ENCODE measurements at places on chromosomes 4 and X. TPM values are rescaled to one million over a fixed set of nuclear protein-coding genes. Genes with fewer than 3 reads are reported as not detected.
A peak's percentile ranks its signal among the peaks of the same experiment; 100 is the strongest.

The EPGN gene
- 1.2 TPM for total RNA-seq

The RAI2 gene
- under 0.01 TPM for total RNA-seq

The TRPC3 gene
- 0.29 TPM for total RNA-seq

The FANCB gene
- total RNA-seq, result 3.8 TPM

The KLB gene
- not detected for total RNA-seq

The GPR143 gene
- total RNA-seq, result not detected

The HELT gene
- not detected for total RNA-seq

The MAGEA4 gene
- not detected for total RNA-seq

The DTHD1 gene
- not detected for total RNA-seq

DNA sequence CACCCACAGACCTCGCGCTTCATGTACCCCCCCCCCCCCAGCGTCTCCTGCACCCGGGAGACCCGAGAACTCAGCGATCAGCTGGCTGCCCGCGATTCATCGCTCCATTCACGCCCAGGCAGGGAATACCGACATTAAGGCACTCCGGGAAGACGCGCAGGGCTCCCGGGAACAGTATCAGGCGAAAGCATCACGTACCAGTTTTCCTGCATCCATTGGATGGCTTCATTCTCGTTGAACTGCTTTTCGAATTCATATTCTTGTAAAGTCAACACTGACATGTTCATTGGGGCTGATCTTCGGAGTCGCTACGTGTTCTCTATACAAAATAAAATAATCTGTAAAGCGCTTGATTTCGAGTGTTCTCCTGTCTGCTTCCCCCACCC lies 373 bp downstream of the ELOVL6 start:
- H3K27ac ChIP-seq, result peak overlapping the region; percentile 72
- H3K4me3 ChIP-seq, result peak overlapping the region; percentile 95
- no peaks in the 10 kb centered on the region for H3K27me3 ChIP-seq
- H3K36me3 ChIP-seq, result peaks cover 5% of the 10 kb centered on the region
- peak; percentile 86 for DNase-seq

DNA sequence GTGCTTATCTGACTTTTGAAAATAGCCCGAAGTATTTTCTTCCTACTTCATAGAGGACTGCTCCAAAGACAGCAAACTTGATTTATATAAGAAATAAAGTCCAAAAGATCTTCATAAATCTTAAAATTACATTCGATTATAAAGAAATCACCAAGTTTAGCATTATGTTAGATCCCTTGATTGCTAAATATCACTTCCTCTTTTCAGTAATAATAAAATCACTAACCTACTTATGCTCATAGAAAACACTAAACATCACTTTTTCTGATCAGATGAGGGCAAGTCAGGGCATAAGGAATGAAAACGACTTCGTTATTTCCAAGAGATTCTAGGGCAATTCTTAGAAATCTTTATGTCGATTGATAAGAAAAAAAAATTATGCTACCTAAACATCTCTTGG lies 32.0 kb downstream of the DYNLT3 start:
- H3K4me1 ChIP-seq, result no peaks in the 10 kb centered on the region
- H3K4me3 ChIP-seq, result no peak overlapping the region
- H3K36me3 ChIP-seq, result no peaks in the 10 kb centered on the region

DNA sequence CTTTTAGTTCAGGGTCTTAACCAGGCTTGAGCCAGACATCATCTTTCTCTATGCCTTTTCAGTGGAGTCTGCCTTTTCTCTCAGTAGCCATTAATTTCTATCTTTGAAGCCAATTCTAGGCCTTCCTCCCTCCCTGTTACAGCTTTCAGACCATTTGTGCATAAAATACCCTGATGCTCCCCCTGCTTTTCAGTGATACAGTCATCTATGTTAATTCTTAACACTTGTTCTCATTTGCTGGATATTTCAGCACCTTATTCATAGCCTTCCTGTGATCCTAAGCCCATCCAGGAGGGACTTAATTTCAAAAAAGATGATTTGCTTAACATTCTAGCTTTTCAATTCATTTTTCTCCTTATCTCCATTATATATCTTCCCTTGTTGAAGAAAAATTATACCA lies 42.3 kb downstream of the ANXA10 start:
- H3K27ac ChIP-seq, result peak overlapping the region; percentile 25
- DNase-seq, result no peak
- peaks cover 19% of the 10 kb centered on the region for H3K4me1 ChIP-seq
- H3K36me3 ChIP-seq, result no peaks in the 10 kb centered on the region
- H3K4me3 ChIP-seq, result no peak overlapping the region

- H3K27ac ChIP-seq, result peak overlapping the region; percentile 59
- H3K27me3 ChIP-seq, result no peaks in the 10 kb centered on the region
- peaks cover 43% of the 10 kb centered on the region for H3K36me3 ChIP-seq
- peaks cover 9% of the 10 kb centered on the region for H3K4me1 ChIP-seq
- DNase-seq, result peak; percentile 88
- H3K4me3 ChIP-seq, result no peak overlapping the region
These were observed 67.2 kb downstream of the SMARCAD1 start for GRCh38 chr4:94274912-94275311.

- no peaks in the 10 kb centered on the region for H3K36me3 ChIP-seq
- H3K27me3 ChIP-seq, result no peaks in the 10 kb centered on the region
- DNase-seq, result no peak
- H3K27ac ChIP-seq, result no peak overlapping the region
- no peak overlapping the region for H3K4me3 ChIP-seq
- H3K4me1 ChIP-seq, result peaks cover 22% of the 10 kb centered on the region
These were observed 2.3 kb upstream of the ZCCHC4 start for GRCh38 chr4:25310066-25310802.

DNA sequence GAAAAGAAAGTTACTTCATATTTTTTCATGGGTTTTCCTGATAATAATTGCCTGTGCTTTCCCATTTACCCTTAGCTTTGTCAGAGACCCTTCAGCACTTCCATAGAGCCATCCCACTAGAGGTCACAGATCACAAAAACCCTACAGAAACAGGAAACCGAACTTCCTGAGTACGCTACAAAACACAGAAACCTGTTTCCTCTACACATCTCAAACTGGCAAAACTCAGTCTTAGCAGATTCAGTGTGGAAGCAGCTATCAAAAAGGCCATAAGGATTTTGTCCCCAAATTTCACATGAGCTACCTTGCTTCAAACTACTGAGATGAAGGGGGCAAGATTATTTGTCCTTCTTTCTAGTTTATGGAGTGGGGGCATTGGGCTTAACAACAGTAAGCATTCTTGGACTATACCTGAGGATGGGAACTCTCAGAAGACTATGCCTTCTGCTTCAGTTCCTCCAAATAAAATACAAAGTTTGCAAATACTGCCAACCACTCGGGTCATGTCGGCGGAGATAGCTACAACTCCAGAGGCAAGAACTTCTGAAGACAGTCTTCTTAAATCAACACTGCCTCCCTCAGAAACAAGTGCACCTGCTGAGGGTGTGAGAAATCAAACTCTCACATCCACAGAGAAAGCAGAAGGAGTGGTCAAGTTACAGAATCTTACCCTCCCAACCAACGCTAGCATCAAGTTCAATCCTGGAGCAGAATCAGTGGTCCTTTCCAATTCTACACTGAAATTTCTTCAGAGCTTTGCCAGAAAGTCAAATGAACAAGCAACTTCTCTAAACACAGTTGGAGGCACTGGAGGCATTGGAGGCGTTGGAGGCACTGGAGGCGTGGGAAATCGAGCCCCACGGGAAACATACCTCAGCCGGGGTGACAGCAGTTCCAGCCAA lies at the start of gene MMRN1:
MMRN1 (plus strand) TSS at position 206 of the 902 bp plus-strand sequence; CDS start at position 324, 118 bp downstream.
- no peak for DNase-seq
- H3K27ac ChIP-seq, result no peak within 1 kb of the TSS
- H3K27me3 ChIP-seq, result no peaks in the 10 kb centered on the region
- no peaks in the 10 kb centered on the region for H3K4me1 ChIP-seq
- H3K36me3 ChIP-seq, result no peaks in the 10 kb centered on the region

- H3K4me1 ChIP-seq, result no peaks in the 10 kb centered on the region
- H3K27me3 ChIP-seq, result no peaks in the 10 kb centered on the region
- no peak overlapping the region for H3K4me3 ChIP-seq
- H3K36me3 ChIP-seq, result no peaks in the 10 kb centered on the region
- DNase-seq, result no peak
These were observed 51.8 kb downstream of the TMPRSS11E start for GRCh38 chr4:68499021-68499420.

GRCh38 chrX:129654652-129655546 lies at the start of gene APLN:
APLN (minus strand) TSS chrX:129654956; CDS start chrX:129654630, 326 bp downstream.
- H3K27me3 ChIP-seq, result peaks cover under 1% of the 10 kb centered on the region
- H3K36me3 ChIP-seq, result no peaks in the 10 kb centered on the region
- peak within 1 kb of the TSS; percentile 62 for H3K4me3 ChIP-seq
- H3K4me1 ChIP-seq, result no peaks in the 10 kb centered on the region
- H3K27ac ChIP-seq, result no peak within 1 kb of the TSS
- DNase-seq, result peak; percentile 86

DNA sequence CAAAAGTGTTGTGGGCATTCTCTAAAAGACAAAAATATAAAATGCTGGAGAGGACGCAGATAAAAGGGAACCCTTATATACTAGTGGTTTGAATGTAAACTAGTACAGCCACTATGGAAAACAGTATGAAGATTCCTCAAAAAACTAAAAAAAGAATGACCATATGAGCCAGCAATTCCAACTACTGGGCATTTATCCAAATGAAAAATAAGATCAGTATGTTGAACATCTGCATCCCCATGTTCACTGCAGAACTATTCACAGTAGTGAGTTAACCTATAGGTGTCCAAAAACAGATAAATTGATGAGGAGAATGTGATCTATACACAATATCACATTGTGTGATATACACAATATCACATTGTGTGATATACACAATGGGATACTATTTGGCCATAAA lies 1615.3 kb downstream of the PCDH18 start:
- no peak overlapping the region for H3K4me3 ChIP-seq
- H3K4me1 ChIP-seq, result no peaks in the 10 kb centered on the region
- no peaks in the 10 kb centered on the region for H3K27me3 ChIP-seq
- DNase-seq, result no peak
- H3K27ac ChIP-seq, result no peak overlapping the region

DNA sequence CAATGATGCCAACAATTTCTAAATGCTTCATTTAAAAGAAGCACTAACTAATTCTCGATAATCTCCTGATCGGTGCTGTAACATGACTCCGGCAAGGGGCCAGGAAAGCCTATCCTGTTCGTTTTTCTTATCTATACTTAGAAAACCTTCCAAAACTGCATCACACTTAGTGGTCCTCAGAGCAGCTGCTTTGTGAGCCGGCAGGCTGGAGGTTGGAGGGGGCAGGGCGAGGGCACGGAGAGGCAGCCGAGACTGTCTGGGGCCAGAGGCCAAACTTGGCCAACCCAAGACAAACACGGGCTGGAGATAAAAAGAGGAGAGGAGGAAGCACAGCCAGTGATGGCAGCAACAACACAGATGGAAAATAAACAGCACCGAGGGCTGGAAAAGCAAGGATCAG lies 455.7 kb downstream of the BCOR start:
- H3K27ac ChIP-seq, result no peak overlapping the region
- H3K27me3 ChIP-seq, result peaks cover 12% of the 10 kb centered on the region
- H3K4me1 ChIP-seq, result peaks cover 9% of the 10 kb centered on the region
- peak overlapping the region; percentile 29 for H3K4me3 ChIP-seq
- DNase-seq, result no peak

DNA sequence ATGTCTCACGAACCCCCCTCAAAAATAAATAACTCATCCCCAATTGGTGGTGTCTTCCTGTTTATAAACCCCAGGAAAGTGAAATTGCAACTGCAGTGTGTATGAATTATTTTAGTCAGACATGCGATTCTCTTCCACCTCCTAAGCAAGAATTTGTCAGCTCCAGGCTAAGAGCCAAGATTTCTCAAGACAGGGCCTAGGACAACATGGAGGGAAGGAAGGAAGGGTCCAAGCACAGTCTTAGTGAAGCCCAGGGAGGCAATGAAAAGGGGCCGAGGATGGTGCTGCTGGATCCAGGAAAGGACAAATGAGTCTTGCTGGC lies 20.0 kb downstream of the SH3KBP1 start:
- no peaks in the 10 kb centered on the region for H3K27me3 ChIP-seq
- DNase-seq, result no peak
- peak overlapping the region; percentile 12 for H3K27ac ChIP-seq
- H3K4me1 ChIP-seq, result peaks cover 10% of the 10 kb centered on the region

DNA sequence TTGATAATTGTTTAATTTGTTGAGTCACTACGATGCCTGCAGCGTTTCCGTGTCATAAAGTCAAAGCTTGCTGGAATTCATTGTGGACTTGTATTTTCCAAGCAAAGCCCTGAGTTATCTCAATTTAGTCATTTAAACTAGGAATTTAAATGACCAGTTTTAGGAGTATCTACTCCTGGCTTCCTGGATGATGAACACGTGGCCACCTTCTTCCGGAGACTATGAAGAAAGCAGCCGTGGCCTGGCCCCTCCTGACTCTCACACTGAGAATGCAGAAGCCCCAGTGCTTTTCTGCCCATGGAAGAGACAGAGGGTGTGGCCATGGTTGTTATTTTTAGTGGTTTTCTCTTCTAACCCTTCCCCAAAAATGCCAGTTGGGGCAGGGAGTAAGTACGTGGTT lies 250.7 kb upstream of the GATB start:
- no peaks in the 10 kb centered on the region for H3K4me1 ChIP-seq
- no peak for DNase-seq
- H3K4me3 ChIP-seq, result no peak overlapping the region
- H3K27me3 ChIP-seq, result peaks cover 25% of the 10 kb centered on the region
- H3K27ac ChIP-seq, result no peak overlapping the region
- no peaks in the 10 kb centered on the region for H3K36me3 ChIP-seq

DNA sequence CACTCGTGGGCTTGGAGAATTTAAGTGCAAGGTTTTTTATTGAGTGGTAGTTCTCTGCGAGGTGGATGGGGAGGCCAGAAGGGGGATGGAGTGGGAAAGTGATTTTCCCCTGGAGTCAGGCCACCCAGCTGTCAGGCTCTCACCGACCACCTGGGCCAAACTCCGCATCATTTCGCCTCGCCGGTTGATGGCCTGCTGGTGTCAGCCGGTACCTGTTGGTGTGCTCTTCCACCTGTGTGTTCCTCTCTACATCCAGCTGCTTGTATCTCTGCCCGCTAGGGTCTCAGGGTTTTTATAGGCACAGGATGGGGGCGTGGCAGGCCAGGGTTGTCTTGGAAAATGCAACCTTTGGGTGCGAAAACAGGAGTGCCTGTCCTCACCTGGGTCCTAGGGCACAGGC lies 200.9 kb downstream of the DACH2 start:
- no peaks in the 10 kb centered on the region for H3K36me3 ChIP-seq
- no peaks in the 10 kb centered on the region for H3K27me3 ChIP-seq
- H3K4me3 ChIP-seq, result no peak overlapping the region
- no peak overlapping the region for H3K27ac ChIP-seq

DNA sequence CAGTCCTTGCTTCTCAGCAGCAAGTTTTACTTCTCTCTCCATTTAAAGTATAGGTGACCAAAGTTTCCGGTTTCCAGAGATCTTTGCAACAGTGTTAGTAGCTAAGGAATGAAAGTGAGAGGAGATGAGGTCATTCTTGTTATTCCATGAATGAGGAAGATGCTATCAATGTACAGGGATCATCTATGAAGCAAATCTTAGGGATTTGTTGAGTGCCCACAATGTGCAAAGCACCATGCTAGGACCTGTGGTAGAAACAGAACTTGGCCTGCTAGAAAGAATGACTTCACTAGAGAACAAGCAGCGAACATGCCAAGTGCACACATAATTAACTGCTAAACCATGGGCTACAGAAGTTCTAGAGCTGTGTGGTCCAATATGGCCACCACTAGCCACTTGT lies 112.5 kb downstream of the MID1 start:
- no peaks in the 10 kb centered on the region for H3K27me3 ChIP-seq
- DNase-seq, result no peak
- no peak overlapping the region for H3K4me3 ChIP-seq
- no peaks in the 10 kb centered on the region for H3K36me3 ChIP-seq
- H3K27ac ChIP-seq, result no peak overlapping the region

GRCh38 chrX:53160297-53160983 lies 64.6 kb downstream of the KDM5C start:
- no peak overlapping the region for H3K27ac ChIP-seq
- peaks cover 8% of the 10 kb centered on the region for H3K27me3 ChIP-seq
- H3K4me3 ChIP-seq, result no peak overlapping the region
- H3K36me3 ChIP-seq, result no peaks in the 10 kb centered on the region

Measured in osteoblast (primary cell).